ENCODE measurements at places on chromosomes 4 and X.
A peak's percentile ranks its signal among the peaks of the same experiment; 100 is the strongest.

- DNase-seq, result no peak
Observed at GRCh38 chr4:2249526-2250356, 7.8 kb upstream of the HAUS3 start.

GRCh38 chrX:47683184-47683828, 24.3 kb upstream of the UXT start:
- DNase-seq, result no peak

GRCh38 chrX:1226249-1226648, 13.8 kb upstream of the CRLF2 start:
- DNase-seq, result no peak

GRCh38 chrX:96611619-96612362, 72.9 kb upstream of the DIAPH2 start:
- peak; percentile 51 for DNase-seq

GRCh38 chrX:155889328-155889727, 8.2 kb downstream of the VAMP7 start:
- no peak for DNase-seq

- no peak for DNase-seq
Observed at GRCh38 chr4:54332542-54332941, 103.4 kb downstream of the PDGFRA start.

- DNase-seq, result no peak
Observed at GRCh38 chr4:13364172-13364571, 120.0 kb downstream of the RAB28 start.

DNA sequence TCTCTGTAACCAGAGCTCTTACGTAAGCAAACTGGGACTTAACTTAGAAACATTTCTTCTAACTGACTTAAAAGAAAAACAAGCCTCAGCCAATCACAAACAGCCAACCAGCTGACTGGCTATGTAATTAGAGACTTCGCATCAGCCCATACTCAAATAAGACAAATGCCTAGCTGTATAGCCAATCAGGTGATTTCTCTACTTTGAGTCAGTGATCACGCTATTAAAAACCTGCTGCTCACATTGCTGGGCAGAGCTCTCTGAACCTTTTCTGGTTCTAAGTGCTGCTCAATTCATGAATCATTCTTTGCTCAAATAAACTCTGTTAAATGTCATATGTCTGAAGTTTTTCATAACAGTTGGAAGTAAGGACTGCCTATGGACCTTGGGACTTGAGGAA, 9.9 kb upstream of the SMIM10L2A start:
- no peak for DNase-seq

DNA sequence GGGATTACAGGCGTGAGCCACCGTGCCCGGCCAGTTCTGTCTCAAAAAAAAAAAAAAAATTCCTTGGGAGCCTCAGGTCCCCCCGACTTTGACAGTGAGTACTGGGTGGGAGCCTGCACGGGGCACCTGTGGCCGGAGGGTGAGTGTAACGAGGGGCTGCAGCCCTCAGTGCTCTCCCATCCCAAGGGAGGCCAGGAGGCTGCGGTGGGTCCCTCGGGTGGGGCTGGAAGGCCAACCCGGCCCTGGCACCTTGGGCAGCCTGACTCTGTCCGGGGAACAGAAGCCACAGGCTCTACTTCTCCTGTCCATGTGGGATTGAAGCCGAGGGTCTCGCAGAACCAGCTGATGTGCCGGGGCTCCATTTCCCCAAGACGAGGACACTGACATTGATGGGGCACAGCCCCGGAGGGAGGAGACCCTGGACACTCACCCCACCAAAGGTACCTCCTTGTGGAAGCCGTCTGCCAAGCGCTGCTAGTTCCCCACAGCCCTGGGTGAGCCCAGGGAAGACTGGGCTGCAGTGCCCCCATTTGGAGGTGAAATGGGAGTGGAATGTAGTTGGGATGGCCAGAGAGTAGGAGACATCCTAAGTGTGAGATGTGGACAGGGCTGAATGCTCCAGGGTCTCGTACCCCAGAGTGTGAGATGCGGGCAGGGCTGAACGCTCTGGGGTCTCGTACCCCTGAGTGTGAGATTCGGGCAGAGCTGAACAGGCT, 2.3 kb upstream of the SLC26A1 start:
- no peak for DNase-seq

- DNase-seq, result peak; percentile 37
Observed at GRCh38 chr4:71020611-71021010, 27.2 kb downstream of the DCK start.

- no peak for DNase-seq
Observed at GRCh38 chr4:15658136-15658770, 3.1 kb upstream of the FBXL5 start.

- DNase-seq, result no peak
Observed at GRCh38 chrX:23936180-23936579, 28.4 kb downstream of the CXorf58 start.

GRCh38 chr4:2091990-2092668, 33.0 kb downstream of the NAT8L start:
- DNase-seq, result no peak

DNA sequence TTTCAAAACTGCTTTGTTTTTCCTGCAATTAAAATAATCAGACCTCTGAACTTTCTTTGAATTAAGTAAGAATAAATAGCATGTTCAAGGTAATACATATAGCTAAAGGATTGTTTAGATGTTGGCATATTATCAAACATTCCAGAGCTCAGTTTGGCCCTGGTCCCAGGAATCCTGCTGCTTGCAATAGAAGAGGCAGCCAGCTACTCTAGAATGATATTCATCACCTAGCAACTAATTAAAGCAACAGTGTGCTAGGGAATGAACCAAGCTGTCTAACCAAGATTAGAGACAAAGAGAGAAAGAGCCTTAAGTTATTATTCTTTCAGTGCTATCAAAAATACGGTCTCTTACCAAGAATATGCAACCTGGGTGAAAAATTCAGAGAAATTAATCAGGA, 460.9 kb downstream of the GABRG1 start:
- DNase-seq, result peak; percentile 27

DNA sequence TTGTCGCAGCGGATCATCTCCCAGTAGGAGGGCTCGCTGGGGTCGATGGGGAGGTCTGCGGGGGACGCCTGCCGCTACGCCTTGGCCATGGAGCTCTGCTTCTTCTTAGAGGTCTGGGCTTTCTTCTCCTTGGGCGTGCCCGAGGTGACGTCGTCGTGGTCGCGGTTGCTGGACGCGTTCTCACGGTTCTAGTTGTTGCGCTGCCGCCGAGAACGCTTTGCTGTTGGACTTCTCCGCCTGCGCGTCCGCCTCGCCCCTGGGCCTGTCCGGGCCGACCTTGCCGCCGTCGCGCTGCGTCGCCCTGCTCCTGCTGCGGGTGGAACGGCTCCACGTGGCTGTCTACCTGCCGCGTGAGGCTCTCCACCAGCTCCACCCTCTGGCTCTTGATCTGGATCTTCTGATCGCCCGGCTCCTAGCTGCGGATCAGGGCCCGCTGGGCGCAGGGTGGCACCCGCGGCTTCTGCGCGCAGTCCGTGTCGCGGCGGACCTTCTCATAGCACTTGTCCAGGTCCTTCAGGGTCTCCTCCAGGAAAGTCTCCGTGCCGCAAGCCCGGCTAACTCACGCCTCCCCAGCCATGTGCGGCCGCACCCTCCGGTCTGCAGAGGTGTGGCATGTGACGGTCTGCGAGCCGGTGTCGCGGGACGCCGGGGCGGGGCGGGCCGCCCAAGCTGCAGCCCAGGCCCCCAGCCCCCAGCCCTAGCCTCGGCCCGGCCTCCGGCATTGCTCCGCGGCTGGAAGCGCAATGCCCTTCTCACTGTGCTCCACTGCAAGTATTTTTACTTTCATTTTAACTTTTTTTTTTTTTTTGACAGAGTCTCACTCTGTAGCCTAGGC, 40.5 kb upstream of the OGT start:
- no peak for DNase-seq

GRCh38 chr4:82825425-82825824, 26.8 kb upstream of the SCD5 start:
- no peak for DNase-seq

DNA sequence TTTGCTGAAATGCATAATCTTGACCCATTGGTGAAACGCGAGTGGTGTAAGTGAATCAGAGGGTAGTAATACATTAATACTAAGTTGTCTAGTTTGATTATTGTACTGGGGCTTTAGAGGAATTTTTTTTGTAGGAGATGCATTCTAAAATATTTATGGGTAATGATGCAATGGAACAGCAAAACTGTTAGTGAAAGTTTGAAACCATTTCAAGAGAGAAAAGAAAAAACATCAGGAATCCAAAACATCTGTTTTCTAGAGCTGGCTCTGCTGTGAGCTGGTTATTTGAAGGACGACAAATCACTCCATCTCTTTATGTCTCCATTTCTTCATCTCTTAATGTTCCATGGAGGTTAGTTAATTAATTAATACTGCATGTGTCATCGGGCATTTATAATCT, 351.9 kb upstream of the FAT1 start:
- DNase-seq, result no peak

- no peak for DNase-seq
Observed at GRCh38 chr4:108377021-108377420, 208.3 kb upstream of the LEF1 start.

DNA sequence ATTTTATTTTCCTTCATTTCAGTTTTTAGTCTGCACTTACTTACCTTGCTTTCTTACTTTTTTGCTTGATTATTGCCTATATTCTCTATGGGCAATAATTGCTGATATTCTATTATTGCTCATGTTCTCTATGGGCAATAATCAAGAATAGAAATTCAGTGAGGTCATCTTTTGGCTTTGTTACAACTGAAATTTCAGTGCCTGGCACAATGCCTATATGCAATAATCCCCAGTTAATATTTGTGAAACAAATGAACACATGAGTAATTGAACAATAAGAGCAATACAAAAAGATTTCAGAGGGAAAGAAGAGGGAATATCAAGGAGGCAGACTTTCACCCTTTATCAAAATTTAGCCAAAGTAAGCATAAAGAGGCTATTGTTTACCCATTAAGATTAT, 48.6 kb upstream of the ARSJ start:
- peak; percentile 23 for DNase-seq

- no peak for DNase-seq
Observed at GRCh38 chr4:39470402-39470801, 11.5 kb downstream of the LIAS start.

DNA sequence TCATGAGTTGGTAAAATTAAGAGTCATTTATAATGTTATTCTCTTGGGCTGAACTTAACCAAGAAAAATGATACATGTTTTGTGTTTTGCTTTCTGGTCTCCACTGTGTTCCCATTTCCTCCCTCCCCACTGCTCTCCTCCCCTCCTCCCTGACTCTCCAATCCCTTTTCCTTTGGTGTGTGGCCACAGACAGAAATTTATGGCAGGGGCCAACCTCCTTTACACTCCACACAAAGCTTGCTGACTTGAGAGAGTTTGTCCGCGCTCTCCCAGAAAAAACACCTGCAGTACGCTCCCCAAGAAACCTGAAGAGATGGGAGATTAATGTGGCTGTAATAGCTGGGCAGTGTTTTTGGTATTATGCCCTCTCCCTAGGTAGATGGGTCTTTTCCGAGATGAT, 88.9 kb downstream of the ALPK1 start:
- DNase-seq, result no peak

GRCh38 chrX:53677286-53677685, 9.2 kb downstream of the HUWE1 start:
- no peak for DNase-seq

DNA sequence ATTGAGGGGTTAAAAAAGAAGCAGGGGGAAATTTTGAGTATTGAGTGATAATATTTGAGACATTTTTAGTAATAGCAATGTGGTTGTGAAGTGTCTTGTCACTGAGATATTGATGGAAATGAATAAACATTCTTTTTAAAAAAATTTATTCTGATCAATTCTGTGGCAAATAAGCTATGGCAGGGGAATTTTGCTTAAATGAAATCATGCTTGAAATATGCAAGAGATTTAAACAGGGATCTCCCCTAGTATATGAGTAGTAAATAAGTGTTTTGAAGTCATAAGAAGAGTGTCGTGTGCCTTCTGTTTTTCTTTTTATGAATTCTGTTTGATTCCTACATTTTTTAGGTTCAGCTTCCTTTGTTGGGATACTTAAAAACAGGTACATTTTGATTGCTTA, 23.2 kb downstream of the IL15 start:
- no peak for DNase-seq

GRCh38 chr4:68904786-68905185, 46.8 kb downstream of the UGT2A3 start:
- no peak for DNase-seq

DNA sequence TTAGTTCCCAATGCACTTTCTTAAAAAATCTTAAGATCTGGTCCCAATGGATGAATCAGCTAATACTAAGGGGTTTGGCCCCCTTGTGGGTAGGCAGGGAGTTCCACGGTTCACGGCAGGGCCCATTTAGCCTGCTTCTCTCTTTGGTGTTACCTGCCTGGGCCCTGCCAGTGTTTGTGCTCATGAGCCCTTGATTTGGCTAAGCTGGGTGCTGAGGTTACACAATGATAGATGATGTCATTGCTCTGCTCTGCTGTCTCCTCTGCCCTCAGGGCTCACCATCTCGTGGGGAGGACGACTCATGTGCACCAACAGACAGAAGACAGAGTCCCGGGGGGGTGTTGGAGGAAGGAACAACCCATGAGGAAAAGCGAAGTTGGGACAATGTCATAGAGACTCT, 24.4 kb downstream of the RTL5 start:
- DNase-seq, result peak; percentile 36

- DNase-seq, result no peak
Observed at GRCh38 chrX:71482228-71482958, 50.5 kb upstream of the OGT start.

GRCh38 chr4:106588891-106589290, 220.3 kb upstream of the GIMD1 start:
- DNase-seq, result no peak
